ENCODE measurements at places on chromosomes 5 and 9. TPM values are rescaled to one million over a fixed set of nuclear protein-coding genes. Genes with fewer than 3 reads are reported as not detected.

DNA sequence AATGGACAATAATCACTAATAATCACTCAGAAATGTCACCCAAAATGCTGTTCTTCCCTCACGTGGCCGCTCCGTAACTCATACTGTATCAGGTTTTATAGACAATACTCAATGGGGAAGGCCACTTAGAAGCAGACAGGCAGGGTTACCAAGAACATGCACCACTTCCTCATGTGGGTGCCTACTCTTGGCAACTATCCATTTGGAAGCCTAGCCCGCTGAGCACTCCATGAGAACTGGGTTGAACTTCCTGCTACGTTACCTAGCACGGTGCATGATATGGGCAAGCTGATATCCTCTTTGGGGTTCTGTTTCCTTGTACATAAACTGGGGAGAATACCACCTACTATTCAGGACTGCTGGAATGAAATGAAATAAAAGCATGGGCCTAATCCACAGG lies 14.3 kb downstream of the DAP start:
- no peak for DNase-seq

DNA sequence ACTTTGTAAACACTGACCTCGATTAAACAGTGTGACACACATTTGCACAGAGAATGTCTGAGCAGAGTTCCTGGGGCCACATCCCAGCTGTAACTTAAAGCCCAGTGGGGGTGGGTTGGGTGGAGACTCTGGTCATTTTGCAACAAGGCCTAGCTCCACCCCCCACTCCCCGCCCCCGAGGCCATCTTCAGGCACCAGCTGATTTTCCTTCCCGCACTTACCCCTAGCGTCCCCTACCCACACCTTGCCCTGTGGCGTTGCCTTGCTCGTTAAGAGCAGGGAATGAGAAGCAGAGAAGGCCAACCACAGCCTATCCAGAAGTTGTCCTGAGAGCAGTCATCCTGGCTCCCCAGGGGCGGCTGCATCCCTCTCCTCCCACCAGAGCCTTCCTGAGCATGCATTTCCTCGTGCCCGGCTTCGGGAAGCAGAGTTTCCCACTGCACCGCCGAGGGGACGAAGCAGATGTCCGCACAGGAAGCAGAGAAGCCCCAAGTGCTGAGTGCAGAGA lies 101.7 kb upstream of the SARDH start:
- peak; percentile 34 for DNase-seq

Gene LIX1
- total RNA-seq = 0.69 TPM

DNA sequence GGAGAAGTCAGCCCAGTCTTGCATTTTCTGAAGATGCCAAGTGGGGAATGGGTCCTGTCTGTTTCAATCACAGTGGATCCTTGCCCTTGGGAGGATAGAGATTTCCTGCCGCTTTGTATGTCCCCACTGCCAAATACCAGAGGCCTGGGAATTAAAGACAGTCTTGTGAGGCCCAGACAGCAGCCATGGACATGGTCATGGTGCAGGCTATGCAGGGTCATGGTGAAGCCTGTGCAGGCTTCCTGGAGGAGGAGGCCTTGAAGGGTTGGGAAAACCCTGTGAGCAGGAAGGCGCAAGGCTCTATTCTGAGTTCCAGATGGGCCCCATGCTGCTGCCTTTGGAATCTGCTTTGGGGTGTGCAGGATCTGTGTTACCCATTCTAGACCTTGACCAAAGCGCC lies 57.3 kb upstream of the PITX1 start:
- DNase-seq = no peak

DNA sequence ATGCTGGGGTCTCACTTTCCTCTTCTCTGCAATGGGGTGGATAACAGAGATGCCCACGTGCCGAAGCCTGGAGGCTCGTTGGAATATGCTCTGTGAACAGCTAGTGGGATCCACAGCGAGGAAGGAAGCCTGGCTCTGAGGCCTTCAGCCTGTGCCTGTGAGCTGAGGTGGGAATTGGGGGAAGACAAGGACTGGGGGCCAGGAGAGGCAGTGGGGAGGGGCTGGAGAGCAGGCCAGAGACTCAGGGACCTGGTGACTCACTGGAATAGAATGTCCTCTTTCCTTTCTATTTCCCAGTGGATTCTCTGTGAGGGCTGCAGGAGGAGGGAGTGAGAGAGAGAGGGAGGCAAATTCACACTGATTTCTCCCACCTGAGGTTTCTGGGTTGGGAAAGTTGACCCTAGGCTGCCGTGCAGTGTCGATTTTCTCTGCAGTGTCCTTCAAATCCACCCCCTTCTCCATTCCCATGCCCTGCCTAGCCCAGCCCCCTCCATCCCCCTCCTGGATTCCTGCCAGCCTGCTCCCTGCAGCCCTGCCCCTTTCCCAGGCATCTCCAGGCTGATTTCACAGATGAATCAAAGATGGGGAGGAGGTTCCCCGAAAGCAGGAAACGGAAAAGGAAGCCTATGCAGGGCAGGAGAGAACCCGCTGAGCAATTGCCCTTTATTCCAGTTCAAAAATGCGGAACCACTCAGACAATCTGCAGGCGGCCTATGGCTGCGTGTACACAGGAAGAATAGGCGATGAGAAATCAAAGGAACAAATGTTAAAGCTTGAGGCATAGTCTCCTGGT lies 1.4 kb upstream of the SPAAR start:
- DNase-seq = peak; percentile 73

DNA sequence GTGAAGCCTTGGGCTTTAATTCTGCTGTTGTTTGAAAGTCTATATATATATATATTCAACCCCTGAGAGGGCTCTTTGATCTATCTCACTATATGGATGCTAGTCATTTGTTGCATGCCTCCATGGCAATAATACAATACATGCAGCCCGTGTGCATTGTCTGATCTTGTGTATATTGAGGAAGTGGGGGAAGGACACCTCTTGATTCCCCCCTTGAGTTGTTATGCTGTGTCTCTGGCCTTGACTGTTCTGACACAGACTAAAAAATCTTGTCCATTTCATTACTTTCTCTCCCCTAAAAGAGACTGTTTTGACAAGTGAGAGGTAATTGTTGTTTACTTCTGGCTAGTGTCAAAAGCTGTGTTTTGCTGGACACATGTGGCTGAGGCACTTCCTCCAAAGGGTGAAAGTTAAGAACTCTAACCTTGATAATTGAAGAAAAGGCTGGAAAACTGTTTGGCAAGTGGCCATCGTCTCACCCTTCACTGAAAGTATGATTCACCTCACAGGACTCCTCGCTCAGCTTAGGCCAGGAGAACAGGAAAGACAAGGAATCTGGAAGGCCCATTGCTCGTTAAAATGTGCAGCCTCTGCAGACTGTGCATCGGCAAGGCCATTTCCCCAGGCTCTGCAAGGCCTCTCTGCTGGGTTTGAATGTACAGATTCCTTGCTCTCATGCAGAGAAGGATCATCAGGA lies 304.0 kb downstream of the PRELID2 start:
- DNase-seq = peak; percentile 16

DNA sequence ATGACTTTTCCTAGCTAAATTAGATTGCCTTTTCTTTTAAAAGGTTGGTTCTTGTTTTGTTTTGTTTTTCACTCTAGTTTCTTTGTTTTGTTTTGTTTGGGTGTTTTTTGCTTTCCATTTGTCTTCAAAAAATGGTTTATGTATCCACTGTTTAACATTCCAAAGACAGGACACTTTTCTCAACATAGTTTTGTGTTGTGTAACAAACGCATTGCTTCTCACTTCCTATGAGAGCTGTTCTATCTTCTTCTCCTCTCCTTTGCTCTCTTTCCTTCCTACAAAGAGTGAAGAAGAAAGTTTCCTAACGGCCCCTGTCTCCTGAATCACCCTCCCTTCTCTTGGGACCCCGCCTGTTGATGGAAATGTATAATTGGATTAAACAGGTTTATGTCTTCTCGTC lies 539.7 kb downstream of the ACTL7B start:
- no peak for DNase-seq

Gene RLN1
- total RNA-seq = not detected

DNA sequence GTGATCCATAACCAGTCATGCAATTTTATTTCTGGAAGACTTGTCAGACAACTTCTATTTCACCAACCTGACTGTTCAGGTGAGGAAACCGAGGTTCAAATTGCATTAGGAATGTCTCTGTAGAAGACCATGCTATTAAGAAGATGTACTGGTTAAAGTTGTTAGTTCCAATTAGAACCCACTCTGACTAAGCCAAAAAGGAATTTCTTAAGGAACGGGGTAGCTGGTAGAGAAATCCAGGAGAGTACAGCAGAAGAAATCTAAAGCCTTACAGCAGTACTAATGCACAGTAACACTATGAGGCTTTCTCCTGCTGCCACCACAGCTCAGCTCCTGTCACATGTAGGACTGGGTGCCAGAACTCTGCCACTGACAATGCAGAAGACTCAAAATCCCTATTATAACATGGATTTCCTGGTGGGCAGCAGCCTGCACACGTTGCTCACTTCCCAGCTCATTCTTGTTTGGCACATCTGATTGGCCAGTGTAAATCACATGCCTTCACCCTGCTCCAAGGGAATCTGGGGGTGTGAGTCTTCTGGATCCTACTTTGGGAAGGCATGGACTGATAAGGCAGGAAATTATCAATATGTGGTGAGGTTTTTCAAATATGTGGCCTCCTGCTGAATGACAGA lies 37.1 kb downstream of the CAST start:
- DNase-seq = no peak

Gene COL15A1
- 122 TPM for total RNA-seq

DNA sequence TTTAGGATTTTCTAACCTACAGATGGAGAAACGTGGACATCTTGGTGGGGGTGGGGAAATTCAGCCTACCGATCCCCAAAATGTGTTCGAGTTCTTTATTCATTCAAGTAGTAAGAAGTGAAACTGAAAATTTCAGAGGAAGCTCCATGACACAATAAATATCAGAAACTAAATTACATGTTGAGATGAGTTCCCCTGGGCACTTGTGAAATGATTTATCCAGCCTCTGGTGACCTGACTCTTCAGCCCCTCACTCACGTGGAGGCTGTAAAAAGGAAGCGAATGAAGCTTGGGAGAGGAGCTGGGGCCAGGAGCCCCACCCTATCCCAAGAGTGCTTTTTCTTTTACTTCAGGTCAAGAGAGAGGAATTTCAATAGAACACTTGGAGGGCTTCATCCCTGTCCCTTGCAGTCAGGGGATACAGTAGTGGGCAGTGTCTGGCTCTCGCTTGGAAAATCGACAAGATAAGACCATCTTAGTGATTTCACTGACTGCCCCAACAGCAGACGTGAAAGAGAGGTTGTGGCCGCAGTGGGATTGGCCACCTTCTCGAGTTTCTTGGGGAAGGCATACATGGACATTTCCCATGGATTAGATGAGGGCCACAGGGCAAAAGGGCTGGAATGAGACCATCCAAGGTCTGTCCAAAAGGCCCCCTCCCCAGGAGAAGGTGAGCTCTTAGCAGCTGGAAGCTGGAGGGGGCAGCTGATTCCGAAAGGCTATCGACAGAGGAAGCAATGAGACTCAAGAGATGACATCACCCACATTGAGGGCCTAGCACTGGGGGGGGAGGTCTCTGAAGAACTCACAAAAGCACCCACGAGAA lies 76.8 kb upstream of the SH3PXD2B start:
- no peak for DNase-seq

GRCh38 chr9:133161547-133161950 lies 2.2 kb downstream of the GBGT1 start:
- DNase-seq = no peak

DNA sequence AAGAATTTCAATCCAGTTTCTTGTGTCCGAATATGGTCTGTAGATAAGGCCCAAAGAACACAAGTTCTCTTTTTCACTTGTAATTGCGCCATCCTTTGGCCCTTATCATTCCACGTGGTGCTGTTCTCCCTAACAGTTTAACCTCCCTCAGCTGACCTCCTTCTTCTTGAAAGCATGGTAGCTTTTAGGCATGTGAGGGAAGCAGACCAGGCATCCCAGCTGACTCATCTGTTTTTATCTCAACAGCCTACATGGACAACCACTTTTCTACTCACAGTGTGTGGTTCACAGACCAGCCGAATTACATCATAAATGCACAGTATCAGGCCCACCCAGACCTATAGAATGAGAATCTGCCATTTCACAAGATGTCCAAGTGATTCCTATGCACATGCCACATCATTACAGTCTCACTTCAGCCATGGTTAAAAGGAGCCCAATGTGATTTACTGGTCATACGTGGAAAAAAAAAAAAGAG lies 26.9 kb upstream of the PLIN2 start:
- no peak for DNase-seq

DNA sequence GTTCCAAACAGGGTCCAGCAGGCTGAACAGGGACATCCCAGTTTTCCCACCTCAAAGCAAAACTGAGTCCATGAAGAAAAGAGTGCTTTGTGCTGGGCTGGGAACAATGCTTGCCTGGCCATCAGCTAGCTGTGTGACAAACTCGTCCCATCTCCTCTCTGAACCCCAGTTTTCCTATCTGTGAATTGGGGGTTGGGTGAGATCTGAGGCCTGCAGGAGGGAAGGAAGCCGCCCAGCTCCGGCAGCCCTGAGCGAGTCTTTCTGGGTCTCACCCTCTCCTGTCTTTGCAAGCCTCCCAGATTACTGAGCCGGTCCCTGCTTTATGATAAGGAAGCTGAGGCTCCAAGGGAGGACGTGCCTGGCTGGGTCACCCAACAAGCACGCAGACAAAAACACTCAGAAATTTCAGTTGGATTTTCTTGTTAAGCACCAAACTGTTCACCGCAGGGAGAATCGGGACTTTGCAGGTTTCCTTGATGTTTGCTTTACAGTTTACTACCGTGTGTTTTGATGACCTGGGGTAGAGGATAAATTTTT lies 82.6 kb upstream of the LMX1B start:
- no peak for DNase-seq

Gene IRX2
- total RNA-seq = 22.5 TPM

DNA sequence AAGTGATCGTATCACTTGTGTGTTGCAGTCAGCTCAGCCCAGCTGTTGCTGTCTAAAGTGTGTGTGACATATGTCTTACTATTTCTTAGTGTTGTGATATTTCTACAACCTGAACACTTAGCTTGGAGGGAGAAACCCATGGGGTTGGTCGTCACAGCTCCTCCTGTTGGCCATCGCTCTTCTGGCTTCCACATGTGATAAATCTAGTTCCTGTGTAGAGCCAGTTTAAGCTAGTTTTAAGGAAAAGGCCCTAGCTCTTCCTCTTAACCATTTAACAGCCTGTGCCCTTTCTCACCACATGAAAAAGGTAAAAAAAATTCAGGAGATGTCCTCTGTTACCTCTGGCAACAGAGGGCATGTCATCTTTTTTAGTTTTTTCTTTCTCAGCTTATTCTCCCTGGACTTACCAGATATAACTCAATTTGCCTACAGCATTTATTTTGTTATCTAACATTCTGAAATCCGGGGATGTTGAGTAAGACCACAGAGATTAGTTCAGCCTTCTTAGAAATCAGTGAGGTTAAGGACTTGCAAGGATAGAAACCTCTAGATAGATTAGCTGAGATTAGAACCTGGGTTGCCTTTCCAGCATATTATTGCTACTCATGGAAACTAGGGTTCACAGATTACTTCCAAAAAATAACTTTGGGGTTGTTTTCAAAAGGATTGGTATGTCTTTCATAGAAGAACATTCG lies 100.4 kb downstream of the GAPVD1 start:
- no peak for DNase-seq

DNA sequence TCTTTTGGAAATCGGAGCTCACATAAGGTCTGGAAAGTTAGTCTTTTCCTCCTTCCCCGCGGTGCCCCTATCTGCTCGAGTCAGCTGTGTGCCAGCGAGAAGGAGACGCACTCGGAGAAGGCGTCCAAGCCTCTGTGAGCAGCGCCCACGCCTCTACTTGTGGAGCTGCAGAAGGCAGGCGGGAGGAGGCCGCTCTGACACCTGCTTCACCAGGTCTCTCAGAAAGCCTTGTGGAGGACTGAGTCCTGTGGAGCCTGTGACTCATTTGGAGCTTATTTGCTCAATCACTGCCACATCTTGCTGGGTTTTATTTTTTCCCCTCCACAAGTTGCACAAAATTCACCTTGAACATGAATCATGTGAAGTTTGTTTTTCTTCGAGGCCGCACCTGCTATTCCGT lies 117.5 kb downstream of the IRX2 start:
- DNase-seq = no peak

GRCh38 chr5:82044010-82044409 lies 72.2 kb downstream of the ATG10 start:
- DNase-seq = no peak
